ENCODE measurements at places on chromosomes 2 and 18. TPM values are rescaled to one million over a fixed set of nuclear protein-coding genes. Genes with fewer than 3 reads are reported as not detected.

CPLX4 gene
- polyA plus RNA-seq: not detected

DNA sequence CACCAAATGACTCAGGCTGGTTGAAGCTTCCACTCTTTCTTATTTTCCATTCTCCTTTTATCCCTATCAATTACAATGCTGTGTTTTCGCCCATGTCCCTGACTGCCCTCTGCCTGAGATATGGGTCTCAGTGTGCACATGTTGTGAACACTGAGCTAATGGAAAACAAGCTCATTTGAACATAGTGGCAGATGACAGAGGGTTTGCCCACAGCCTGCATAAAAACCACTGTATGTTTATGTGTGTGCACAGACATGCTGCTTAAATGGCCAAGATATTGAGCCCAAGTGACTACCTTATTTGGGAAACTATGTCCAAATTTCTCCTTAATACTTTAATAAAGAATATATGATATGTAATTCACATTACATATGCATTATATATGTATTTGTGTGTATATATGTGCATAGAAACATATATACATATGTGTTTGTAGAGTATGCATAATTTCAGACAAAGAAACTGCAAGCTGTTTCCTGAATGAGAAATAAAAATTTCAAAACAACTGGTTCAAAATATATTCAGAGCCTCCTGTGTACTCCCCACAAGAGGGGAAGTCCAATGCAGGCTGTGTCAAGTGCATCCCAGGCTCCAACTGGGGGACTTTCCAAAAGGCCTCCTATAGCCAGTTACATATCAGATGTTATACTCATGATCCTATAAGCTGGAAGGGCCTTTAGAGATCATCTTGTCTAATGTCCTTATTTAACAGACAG, 92.7 kb upstream of the CD302 start:
- H3K4me3 ChIP-seq: no peak overlapping the region
- H3K4me1 ChIP-seq: no peaks in the 10 kb centered on the region
- no peaks in the 10 kb centered on the region for H3K27me3 ChIP-seq
- H3K36me3 ChIP-seq: no peaks in the 10 kb centered on the region

ZNF512 gene
- 10.5 TPM for polyA plus RNA-seq

GRCh38 chr2:38836791-38837190, 38.9 kb downstream of the DHX57 start:
- no peaks in the 10 kb centered on the region for H3K4me1 ChIP-seq
- H3K27me3 ChIP-seq: no peaks in the 10 kb centered on the region
- no peak overlapping the region for H3K4me3 ChIP-seq
- H3K27ac ChIP-seq: peak overlapping the region; percentile 73

- H3K4me1 ChIP-seq: peaks cover 24% of the 10 kb centered on the region
- H3K27ac ChIP-seq: no peak overlapping the region
- H3K36me3 ChIP-seq: peaks cover 7% of the 10 kb centered on the region
- H3K27me3 ChIP-seq: no peaks in the 10 kb centered on the region
Measured at GRCh38 chr2:24981411-24982136, 9.8 kb upstream of the DNAJC27 start.

DNA sequence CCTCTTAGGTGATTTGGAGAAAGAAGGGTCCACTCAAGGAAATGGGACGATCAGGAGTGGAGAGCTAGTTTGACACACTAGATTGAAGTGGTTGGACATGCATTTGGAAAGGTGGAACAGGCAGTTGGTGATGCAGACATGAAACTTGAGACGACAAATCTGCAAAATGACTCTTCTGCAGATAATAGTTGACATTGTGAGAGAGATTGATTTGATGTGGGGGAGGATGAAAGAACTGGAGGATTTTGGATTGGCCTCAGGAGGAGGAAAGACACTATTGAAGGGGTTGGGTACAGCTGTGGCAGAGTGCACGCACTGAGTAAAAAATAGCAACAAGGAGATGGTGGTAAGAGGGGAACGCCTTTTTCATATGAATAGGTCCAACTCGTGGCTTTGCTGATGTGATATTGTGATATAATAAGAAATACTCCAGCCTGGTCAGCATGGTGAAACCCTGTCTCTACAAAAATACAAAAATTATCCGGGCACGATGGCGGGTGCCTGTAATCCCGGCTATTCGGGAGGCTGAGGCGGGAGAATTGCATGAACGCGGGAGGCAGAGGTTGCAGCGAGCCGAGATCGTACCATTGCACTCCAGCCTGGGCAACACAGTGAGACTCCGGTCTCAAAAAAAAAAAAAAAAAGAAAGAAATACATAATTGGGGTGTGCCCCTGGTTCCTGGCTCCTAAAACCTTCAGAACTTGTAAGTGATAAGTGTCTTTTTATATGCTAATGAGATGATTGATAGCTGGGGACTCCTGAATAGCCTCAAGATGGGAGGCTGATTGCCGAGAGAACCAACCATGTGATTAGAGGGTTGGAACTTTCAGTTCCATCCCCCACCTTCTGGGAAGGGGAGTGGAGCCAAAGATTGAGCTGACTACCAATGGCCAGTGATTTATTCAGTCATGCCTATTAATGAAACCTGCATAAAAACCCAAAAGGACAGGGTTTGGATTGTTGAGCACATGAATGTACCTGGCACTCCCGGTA, 9.7 kb downstream of the TTLL4 start:
- H3K27me3 ChIP-seq: no peaks in the 10 kb centered on the region
- H3K36me3 ChIP-seq: no peaks in the 10 kb centered on the region
- no peak for DNase-seq
- H3K4me3 ChIP-seq: no peak overlapping the region
- H3K27ac ChIP-seq: no peak overlapping the region
- no peaks in the 10 kb centered on the region for H3K4me1 ChIP-seq

- H3K4me3 ChIP-seq: no peak overlapping the region
- H3K27ac ChIP-seq: no peak overlapping the region
- H3K27me3 ChIP-seq: no peaks in the 10 kb centered on the region
- H3K36me3 ChIP-seq: no peaks in the 10 kb centered on the region
- H3K4me1 ChIP-seq: peaks cover 4% of the 10 kb centered on the region
Measured at GRCh38 chr2:119637371-119637770, 41.6 kb upstream of the TMEM177 start.

COLEC11 gene
- polyA plus RNA-seq: 18.2 TPM

DNA sequence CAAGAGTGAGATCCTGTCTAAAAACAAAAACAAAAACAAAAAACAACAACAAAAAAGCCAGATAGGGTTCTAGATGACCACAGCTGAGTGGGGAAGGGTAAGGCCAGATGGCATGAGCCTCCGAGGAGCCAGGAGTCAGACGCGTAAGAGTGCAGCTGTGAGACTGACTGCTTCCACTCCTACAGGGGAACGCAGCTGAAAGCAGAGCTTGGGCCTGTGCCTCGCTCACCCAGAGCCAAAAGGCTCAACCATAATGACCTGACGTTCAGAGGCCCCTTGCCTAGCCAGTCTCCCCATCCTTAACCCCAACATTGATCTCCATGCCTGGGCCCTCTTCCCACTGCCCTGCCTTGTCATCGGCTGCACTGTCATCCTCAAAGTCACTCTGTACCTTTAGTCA, 26.5 kb upstream of the NCL start:
- no peak overlapping the region for H3K27ac ChIP-seq
- H3K4me3 ChIP-seq: no peak overlapping the region
- H3K27me3 ChIP-seq: no peaks in the 10 kb centered on the region

DNA sequence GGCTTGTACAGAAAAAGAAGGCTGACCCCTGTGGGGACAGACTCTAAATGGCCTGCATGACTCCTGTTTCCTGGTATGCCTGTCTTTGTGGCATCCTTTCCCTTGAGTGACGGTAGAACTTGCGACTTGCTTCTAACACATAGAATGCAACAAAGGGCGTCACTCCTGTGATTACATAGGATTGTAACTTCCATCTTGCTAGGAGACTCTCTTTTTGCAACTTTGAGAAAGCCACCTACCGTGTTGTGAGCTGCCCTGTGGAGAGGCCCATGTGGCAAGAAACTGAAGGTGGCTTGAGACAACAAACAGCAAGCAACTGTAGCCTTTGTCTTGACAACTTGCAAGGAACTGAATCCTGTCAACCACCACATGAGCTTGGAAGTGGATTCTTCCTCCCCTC, 46.5 kb downstream of the THNSL2 start:
- H3K27ac ChIP-seq: no peak overlapping the region
- no peak overlapping the region for H3K4me3 ChIP-seq
- H3K27me3 ChIP-seq: no peaks in the 10 kb centered on the region
- no peaks in the 10 kb centered on the region for H3K4me1 ChIP-seq

DNA sequence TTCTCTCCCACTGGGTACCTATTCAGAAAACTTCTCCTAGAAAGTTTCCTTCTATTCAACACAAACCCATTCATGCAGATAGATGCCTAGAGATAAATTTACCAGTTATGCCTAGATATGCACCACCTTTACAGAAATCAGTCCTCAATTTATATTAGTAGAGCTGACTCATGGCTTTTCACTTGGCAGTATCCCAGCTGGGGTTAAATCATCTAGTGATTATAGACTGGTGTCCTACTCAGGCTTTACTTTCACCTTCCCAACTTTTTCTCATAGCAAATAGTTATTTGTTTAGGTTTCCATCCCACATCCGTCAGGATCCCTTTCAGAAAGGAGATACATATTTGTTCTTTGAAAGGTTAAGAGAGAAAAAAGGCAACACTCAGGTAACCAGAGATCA, 124.5 kb downstream of the AQP4 start:
- no peak for DNase-seq
- H3K4me1 ChIP-seq: peaks cover 4% of the 10 kb centered on the region
- no peak overlapping the region for H3K27ac ChIP-seq
- no peaks in the 10 kb centered on the region for H3K36me3 ChIP-seq
- no peak overlapping the region for H3K4me3 ChIP-seq

- peaks cover 42% of the 10 kb centered on the region for H3K4me1 ChIP-seq
- H3K27ac ChIP-seq: no peak overlapping the region
- DNase-seq: no peak
- H3K27me3 ChIP-seq: no peaks in the 10 kb centered on the region
Measured at GRCh38 chr18:75256376-75256775, 45.8 kb downstream of the TSHZ1 start.

- H3K36me3 ChIP-seq: no peaks in the 10 kb centered on the region
- H3K27ac ChIP-seq: no peak overlapping the region
Measured at GRCh38 chr2:205915130-205915524, 170.8 kb downstream of the INO80D start.

SERPINB12 gene
- not detected for polyA plus RNA-seq

Measured in heart right ventricle (tissue), 16 donors.